ENCODE measurements at places on chromosomes 4 and X. TPM values are rescaled to one million over a fixed set of nuclear protein-coding genes. Genes with fewer than 3 reads are reported as not detected.

The HSFX3 gene
- not detected for total RNA-seq

The HOPX gene
- total RNA-seq = 1.1 TPM

The FRMD7 gene
- under 0.01 TPM for total RNA-seq

The ABLIM2 gene
- total RNA-seq = 6.6 TPM

The PROM1 gene
- under 0.01 TPM for total RNA-seq

The LRRC66 gene
- total RNA-seq = 0.50 TPM

Measured in bladder microvascular endothelial cell (primary cell).